ENCODE measurements at places on chromosomes 2 and 18. TPM values are rescaled to one million over a fixed set of nuclear protein-coding genes. Genes with fewer than 3 reads are reported as not detected.

GRCh38 chr18:74422541-74422940 lies 34.6 kb downstream of the DIPK1C start:
- no peak for DNase-seq

DNA sequence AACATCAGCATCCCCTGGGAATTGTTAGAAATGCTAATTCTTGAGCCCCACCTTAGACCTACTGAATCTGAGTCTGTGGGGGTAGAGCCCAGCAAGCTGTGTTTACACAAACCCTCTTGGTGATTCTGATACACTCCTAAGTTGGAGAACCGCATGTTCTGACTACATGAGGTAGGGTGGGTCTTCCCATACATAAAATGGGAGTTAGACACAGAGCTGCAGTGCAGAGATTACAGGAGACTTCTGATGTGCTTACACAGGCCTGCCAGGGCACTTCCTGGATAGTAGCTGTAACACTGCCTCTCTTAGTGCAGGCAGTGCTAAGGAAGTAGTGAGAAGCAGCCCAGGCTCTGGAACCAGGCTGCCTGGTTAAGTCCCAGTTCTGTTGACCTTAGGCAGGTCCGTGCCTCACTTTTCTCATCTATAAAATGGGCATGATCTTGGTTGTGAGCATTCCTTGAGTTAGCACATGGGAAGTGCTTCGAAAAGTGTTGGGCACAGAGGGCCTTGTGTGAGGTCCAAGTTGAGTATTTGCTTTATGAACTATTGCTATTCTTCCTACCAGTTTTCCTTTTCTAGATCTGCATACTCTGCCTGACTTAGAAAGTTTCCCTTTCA lies 67.3 kb downstream of the GLI2 start:
- DNase-seq = no peak

GRCh38 chr2:175559613-175560012 lies 378.1 kb upstream of the ATP5MC3 start:
- no peak for DNase-seq

- no peak for DNase-seq
These were observed 86.5 kb downstream of the DCC start for GRCh38 chr18:52426462-52426861.

The CCL20 gene
- total RNA-seq = not detected

The AQP12A gene
- total RNA-seq = not detected

DNA sequence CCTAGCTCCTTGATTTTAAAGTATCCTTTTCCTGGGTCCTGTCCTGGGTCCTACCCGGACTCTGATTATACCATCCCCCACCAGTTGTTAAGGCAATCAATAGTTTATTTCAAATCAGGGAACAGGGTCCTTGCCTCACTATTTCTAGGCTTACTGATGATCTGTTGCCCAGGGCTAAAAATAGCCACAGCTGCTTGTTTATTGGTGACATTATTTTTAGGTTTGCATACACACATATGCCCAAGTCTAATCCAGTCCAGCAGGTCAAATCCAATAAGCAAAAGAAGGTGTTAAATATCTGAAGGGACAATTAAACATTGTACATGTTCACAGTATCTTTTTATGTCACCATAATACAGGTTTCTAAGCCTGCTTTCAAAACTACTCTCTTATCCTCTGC lies 66.0 kb downstream of the RAB10 start:
- DNase-seq = no peak

- peak; percentile 94 for DNase-seq
These were observed at the start of gene ACYP2 for GRCh38 chr2:54115284-54116137. Gene ACYP2 (plus strand): TSS chr2:54115615.

The HOXD12 gene
- total RNA-seq = not detected

The NCKAP1 gene
- 0.96 TPM for total RNA-seq

GRCh38 chr2:160516547-160517365 lies 23.1 kb upstream of the RBMS1 start:
- DNase-seq = peak; percentile 43

GRCh38 chr18:58536534-58537271 lies 92.2 kb downstream of the ALPK2 start:
- no peak for DNase-seq

The FZD7 gene
- 0.18 TPM for total RNA-seq

The UGT1A5 gene
- total RNA-seq = not detected

The CCDC68 gene
- total RNA-seq = not detected

GRCh38 chr18:49832221-49832647 lies 18.9 kb upstream of the ACAA2 start:
- no peak for DNase-seq

The BCL11A gene
- not detected for total RNA-seq

GRCh38 chr2:217593732-217594131 lies 409.1 kb downstream of the TNS1 start:
- no peak for DNase-seq

- DNase-seq = no peak
These were observed 7.5 kb upstream of the SCLY start for GRCh38 chr2:238053191-238053776.

The LDLRAD4 gene
- total RNA-seq = 33.9 TPM

The TRPM8 gene
- total RNA-seq = not detected

DNA sequence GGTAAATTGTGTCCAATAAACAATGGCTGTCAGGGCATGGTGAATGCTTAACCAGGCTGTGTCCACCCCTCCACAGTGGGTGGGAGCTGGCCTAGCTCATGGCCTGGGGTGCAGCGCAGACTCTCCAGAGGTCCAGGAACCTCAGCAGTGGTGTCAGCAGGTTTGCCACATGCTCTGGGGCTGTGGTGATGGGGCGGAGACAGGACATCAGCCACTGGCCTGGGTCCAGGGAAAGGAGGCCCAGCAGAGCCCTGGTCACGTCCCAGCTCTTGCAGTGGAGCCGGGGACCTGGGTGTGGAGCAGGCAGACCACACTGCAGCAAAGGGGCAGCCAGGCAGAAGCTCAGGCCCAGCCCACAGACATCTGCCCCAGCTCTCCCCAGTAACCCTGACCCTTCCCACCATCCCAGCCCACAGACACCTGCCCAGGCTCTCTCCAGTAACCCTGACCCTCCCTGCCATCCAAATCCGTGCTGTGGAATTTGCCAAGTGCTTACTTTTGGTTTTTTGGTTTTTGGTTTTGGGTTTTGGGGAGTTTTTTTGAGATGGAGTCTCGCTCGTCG lies 13.8 kb upstream of the KIF1A start:
- no peak for DNase-seq

GRCh38 chr18:25704494-25704893 lies 352.5 kb upstream of the ZNF521 start:
- no peak for DNase-seq

GRCh38 chr2:40803900-40804299 lies 352.0 kb upstream of the SLC8A1 start:
- no peak for DNase-seq

All from activated CD8-positive, alpha-beta memory T cell treated with anti-CD3 and anti-CD28 coated beads, Interleukin-2, amount 10 ng/mL, durations not matched to agents 7 days and 5 days (primary cell).